Breast epithelium (tissue), 4 donors: ENCODE measurements at places on chromosomes 2 and 18. TPM values are rescaled to one million over a fixed set of nuclear protein-coding genes. Genes with fewer than 3 reads are reported as not detected.

DNA sequence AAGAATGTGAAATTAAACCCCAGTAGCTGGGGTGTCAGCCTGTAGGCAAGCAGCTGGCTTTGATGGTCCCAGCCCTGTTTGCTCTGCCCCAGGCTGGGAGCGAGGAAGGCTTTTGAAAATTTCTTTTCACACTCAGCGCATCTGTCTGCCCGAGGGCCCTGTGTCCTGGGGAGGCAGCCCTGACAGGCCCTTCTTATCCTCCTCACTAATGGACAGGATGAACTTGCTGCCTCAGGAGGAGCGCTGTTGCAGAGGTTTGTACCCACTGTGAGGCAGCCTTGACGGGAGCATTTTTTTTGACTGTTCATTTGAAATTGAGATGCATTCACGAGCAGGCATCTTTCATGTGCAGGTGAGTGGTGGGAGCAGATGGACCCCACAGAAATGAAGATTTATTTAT, 62.4 kb downstream of the SERPINB8 start:
- H3K27ac ChIP-seq, result no peak overlapping the region
- H3K27me3 ChIP-seq, result no peaks in the 10 kb centered on the region
- no peak for DNase-seq
- no peak overlapping the region for H3K4me3 ChIP-seq
- no peaks in the 10 kb centered on the region for H3K36me3 ChIP-seq

GRCh38 chr2:168157926-168158325, 89.5 kb downstream of the STK39 start:
- no peak for DNase-seq
- H3K27me3 ChIP-seq, result no peaks in the 10 kb centered on the region
- no peak overlapping the region for H3K4me3 ChIP-seq
- H3K4me1 ChIP-seq, result no peaks in the 10 kb centered on the region

DNAH7 gene
- 7.2 TPM for total RNA-seq

- no peaks in the 10 kb centered on the region for H3K36me3 ChIP-seq
- no peaks in the 10 kb centered on the region for H3K4me1 ChIP-seq
- DNase-seq, result no peak
- H3K27ac ChIP-seq, result peak overlapping the region; percentile 68
Observed at GRCh38 chr18:22840606-22841144, 92.5 kb upstream of the RBBP8 start.

DTNA gene
- total RNA-seq, result 40.5 TPM

DNA sequence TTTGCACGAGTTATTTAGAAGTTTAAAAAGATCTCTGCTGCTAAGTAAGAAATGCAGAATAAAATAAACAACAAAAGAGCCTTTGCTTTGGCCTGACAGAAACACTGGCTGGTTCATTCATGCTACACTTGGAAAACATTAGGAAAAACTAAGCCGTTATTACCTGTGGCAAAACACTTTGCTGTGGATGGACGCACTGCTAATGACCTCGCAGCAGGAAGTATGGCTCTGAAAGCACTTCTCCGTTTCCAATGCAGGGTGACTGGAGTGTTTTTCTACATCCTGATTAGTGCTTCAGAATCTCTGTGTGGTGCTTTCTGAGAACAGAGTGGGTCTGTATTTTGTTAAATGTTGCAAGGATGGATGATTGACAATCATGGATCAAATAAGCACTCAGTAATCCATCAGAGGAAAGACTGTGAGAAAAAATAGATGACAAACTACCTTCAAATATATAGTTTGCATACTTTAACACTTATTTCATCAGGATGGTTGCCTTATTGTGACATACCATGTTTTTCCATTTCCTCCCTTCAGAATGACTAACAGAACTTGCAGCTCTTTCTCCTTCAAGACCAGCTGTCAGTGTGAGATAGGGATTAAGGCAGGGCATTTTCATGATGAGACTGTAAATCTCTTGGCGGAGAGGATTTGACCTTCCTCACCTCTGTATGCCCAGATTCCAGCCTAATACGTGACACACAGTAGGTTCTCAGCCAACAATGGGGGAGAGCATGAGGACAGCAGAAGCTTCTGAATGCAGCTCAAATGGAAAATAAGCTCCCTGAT, 38.0 kb downstream of the LINC00305 start:
- no peak for DNase-seq
- H3K27me3 ChIP-seq, result no peaks in the 10 kb centered on the region
- no peaks in the 10 kb centered on the region for H3K4me1 ChIP-seq
- H3K27ac ChIP-seq, result no peak overlapping the region
- H3K4me3 ChIP-seq, result no peak overlapping the region

GRCh38 chr2:158603986-158604385, 147.2 kb downstream of the PKP4 start:
- H3K27ac ChIP-seq, result no peak overlapping the region
- H3K4me3 ChIP-seq, result no peak overlapping the region
- H3K27me3 ChIP-seq, result no peaks in the 10 kb centered on the region
- no peak for DNase-seq

DNA sequence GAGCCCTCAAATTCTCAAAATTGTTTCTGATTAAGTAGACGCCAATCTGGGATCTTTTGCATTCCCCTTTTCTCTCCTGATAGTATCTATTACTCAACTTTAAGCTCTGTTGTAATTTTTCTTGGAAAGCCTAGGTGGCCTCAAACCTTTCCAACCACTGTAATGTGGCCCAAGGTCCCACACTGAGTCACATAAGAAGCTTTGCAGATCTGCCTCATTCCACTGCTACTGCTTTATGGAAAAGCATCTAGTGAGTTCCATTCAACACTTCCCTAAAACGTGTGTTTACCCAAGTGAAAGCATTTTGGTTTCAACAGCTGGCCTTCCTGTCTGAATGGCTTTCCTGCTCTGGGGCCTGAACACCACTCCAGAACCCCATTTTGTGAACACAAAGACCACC, 493.6 kb upstream of the SPHKAP start:
- DNase-seq, result no peak
- H3K4me1 ChIP-seq, result no peaks in the 10 kb centered on the region
- no peaks in the 10 kb centered on the region for H3K27me3 ChIP-seq
- no peak overlapping the region for H3K4me3 ChIP-seq
- H3K36me3 ChIP-seq, result no peaks in the 10 kb centered on the region
- H3K27ac ChIP-seq, result no peak overlapping the region

ANKRD30BL gene
- total RNA-seq, result 1.5 TPM

DNA sequence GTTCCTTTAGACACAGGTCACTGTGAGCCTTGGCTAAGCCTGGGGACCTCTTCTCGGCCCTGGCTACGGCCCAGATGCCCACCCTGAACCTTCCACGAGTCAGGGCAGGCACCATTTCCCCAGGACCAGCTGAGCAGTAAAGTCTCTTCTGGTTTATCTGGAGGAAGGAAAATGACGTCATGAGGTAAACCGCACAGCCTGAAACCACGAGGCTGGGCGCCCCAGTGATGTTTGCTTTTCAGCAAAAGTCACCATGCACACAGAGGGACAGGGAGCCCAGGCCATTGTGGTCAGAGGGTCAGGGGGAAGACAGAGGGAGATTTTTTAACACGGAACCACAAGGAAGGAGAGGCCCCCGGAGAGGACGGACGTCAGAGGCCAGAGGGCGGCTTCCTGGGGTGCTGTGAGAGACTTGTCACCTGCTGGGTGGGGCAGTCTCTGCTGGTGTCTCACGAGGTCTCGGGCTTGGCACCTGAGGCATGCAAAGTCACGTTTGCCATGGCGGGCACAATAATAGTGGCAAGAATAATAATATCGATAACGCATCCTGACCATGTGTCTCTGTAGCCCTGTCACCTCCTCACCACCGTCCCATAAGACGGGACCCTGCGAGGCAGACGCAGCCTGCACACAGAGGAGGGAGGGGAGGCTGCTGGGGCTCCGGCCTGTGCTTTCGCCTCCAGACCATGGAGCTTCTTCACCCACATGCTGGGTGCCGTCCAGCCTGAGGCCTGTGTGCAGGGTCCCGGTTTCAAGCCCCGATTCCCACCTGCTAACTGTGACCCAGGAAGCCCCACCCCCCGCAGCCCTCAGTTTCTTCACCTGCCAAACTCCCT, 33.2 kb upstream of the FOSL2 start:
- H3K4me3 ChIP-seq, result no peak overlapping the region
- no peak for DNase-seq
- peak overlapping the region; percentile 32 for H3K27ac ChIP-seq
- H3K4me1 ChIP-seq, result peaks cover 7% of the 10 kb centered on the region

GRCh38 chr18:32018331-32019250, at the start of gene RNF125:
TSS of gene RNF125 (plus strand) at chr18:32018825. CDS start at chr18:32018864, 39 bp downstream.
- H3K36me3 ChIP-seq, result no peaks in the 10 kb centered on the region
- DNase-seq, result peak; percentile 80
- peak within 1 kb of the TSS; percentile 81 for H3K27ac ChIP-seq
- H3K27me3 ChIP-seq, result no peaks in the 10 kb centered on the region

RIT2 gene
- total RNA-seq, result not detected

DNA sequence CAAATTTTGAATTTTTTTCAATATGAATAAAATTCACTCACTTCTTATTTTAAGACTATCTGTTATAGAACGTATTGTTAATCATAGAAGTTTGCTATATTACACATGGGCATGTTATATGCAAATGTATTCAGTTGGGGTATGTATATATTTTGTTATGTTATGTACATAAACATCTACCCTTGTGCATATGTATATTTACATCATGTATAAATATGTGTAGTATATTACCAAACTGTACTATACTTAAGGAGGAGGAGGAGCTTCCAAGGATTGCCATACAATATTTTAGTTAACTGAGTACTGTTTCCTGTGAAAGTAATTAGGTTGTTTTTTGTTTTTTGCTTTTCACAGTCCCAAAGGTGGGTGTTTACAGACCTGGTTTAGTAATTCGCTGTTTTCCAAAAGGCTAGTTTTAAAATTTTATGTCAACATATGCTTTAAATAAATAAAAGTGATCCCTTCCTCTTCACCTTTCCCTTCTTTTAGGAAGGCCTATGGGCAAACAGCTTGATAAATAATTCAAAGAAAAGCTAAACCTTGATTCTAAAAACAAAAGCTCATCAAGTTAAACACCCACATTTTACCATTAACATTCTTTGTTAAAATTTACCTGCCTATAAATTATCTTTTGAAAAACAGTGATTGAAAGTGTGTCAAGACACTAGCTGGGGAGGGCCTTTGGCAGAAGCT, 12.9 kb upstream of the POU3F3 start:
- no peak overlapping the region for H3K27ac ChIP-seq
- H3K36me3 ChIP-seq, result no peaks in the 10 kb centered on the region
- H3K4me3 ChIP-seq, result no peak overlapping the region
- peaks cover 5% of the 10 kb centered on the region for H3K27me3 ChIP-seq

- no peak overlapping the region for H3K27ac ChIP-seq
- no peaks in the 10 kb centered on the region for H3K27me3 ChIP-seq
- no peak overlapping the region for H3K4me3 ChIP-seq
Observed at GRCh38 chr2:46430992-46431391, 48.4 kb upstream of the TMEM247 start.

DNA sequence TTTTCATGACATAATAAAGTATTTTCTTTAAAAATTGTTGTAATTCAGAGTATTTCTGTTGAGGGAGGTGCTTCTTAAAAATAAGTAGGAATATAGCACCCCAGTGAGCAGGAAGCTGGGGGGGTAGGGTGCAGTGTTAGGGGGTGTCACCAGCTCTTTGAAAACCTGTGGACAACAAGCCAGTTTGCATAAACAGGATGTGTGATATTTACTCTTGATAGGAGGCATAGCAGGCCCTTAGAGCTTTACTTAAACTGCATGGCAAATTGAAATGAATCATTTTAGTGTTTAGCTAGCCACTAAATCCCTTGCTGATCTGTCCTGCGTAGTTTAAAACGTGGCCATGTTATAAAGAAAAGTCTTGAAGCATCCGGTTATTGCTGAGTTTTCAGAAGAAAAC, 8.4 kb downstream of the TGIF1 start:
- no peak overlapping the region for H3K4me3 ChIP-seq
- peak overlapping the region; percentile 10 for H3K27ac ChIP-seq
- peaks cover 8% of the 10 kb centered on the region for H3K36me3 ChIP-seq
- DNase-seq, result no peak
- no peaks in the 10 kb centered on the region for H3K4me1 ChIP-seq
- H3K27me3 ChIP-seq, result no peaks in the 10 kb centered on the region

ALKAL2 gene
- 10.1 TPM for total RNA-seq

DNA sequence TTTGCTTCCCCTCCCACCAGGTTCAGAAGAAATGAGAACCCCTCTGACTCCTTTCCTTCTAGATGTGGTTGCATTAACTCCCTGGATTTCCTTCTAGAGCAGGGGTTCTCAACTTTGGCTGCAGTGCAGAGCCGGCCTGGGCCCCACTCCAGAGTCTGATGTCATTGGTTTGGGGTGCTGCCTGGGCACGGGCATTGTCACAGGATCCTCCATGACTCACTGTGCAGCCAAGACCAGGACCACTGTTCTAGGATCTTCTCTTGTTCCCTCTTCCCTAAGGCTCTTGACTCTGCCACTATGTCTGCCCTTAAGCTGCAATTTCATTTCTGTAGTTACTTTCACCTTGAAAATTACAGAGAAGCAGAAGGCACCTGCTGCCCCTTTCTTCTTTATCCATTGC, 31.8 kb downstream of the TBC1D8 start:
- H3K4me3 ChIP-seq, result no peak overlapping the region
- peaks cover 27% of the 10 kb centered on the region for H3K4me1 ChIP-seq
- H3K27me3 ChIP-seq, result no peaks in the 10 kb centered on the region
- no peaks in the 10 kb centered on the region for H3K36me3 ChIP-seq
- H3K27ac ChIP-seq, result peak overlapping the region; percentile 85

TDRD15 gene
- not detected for total RNA-seq

- no peak for DNase-seq
- H3K27ac ChIP-seq, result no peak overlapping the region
- H3K4me1 ChIP-seq, result no peaks in the 10 kb centered on the region
- H3K4me3 ChIP-seq, result no peak overlapping the region
Observed at GRCh38 chr2:197152451-197153228, 157.9 kb downstream of the ANKRD44 start.

DNA sequence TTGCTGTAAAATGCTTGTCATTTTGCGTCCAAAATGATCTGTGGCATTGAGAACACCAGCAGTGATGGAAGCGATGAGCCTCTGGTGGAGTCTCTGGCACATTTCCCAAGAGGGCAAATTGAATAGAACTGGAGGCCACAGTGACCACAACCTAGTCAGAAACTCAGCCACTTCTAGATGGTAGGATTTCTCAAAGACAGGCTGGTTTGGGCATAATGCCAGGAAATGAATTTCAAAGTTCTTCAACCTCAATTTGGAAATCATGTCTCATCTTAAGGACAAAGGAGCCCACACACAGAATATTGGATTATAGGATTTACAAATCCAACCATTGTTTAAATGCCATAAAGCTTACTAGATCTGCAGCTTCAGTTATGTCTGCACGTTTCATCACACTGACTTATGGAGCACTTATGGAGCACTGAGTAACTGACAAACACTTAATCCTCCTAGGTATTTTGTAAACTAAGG, 132.1 kb downstream of the COL6A3 start:
- no peak overlapping the region for H3K4me3 ChIP-seq
- H3K36me3 ChIP-seq, result no peaks in the 10 kb centered on the region
- peak overlapping the region; percentile 39 for H3K27ac ChIP-seq
- no peaks in the 10 kb centered on the region for H3K4me1 ChIP-seq
- no peaks in the 10 kb centered on the region for H3K27me3 ChIP-seq

GRCh38 chr2:236946871-236947270, 138.8 kb upstream of the COPS8 start:
- no peak for DNase-seq
- no peaks in the 10 kb centered on the region for H3K4me1 ChIP-seq
- H3K36me3 ChIP-seq, result no peaks in the 10 kb centered on the region
- H3K27me3 ChIP-seq, result no peaks in the 10 kb centered on the region

CHRNA1 gene
- not detected for total RNA-seq

GRCh38 chr2:194591192-194591591, 1065.8 kb upstream of the SLC39A10 start:
- no peak overlapping the region for H3K4me3 ChIP-seq
- no peak overlapping the region for H3K27ac ChIP-seq
- no peak for DNase-seq
- no peaks in the 10 kb centered on the region for H3K36me3 ChIP-seq
- H3K27me3 ChIP-seq, result no peaks in the 10 kb centered on the region

CRACDL gene
- total RNA-seq, result 0.96 TPM
